Activated CD8-positive, alpha-beta memory T cell treated with anti-CD3 and anti-CD28 coated beads, Interleukin-2, amount 50 U/mL, for 4 hours (primary cell): ENCODE measurements at places on chromosomes 2 and 18.

DNA sequence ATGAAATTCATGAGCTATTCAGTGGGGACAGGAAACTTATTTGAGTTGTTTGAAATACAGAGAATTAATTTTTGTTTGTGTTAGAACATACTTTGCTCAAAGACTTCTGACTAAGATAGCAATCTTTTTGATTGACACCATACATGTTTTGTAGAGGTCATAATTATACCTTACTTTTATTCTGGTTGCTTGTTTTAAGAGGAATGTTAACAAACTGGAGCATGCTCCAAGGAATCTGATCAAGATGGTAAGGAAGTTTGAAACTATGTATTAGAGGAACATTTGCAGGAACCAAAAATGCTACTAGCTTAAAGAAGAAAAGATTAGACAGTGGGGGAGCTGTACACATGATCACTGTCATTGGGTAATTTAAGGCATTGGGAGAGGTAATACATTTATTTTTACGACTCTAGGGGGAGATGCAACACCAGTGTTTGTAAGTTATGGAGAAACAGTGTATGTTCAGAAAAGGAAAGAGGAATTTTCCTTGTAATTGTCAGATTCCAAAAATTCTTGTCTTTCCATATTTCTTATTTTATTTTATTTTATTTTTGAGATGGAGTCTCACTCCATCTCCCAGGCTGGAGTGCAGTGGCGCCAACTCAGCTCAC is 8.0 kb downstream of the AGFG1 start:
- no peak for DNase-seq

DNA sequence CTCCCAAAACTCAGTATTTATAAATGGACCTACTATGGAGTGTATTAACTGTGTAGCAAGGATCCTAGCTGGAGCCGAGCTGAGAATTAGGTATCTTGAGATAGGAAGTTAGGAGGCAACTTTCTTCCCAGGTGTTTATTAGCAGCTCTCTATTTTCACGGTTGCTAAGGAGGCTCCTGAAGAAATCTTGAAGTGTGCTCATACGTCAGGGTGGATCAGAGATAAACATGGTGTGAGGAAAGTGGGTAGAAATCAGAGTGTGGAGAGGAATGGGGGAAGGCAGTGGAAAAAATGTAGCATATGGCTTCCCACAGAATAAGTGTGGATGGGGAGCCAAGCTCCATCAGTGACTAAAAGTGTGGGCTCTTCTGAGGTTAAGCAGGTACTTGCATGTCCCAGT is 104.3 kb downstream of the ABCA12 start:
- DNase-seq: no peak

- no peak for DNase-seq
These were observed 1159.6 kb upstream of the CHAC2 start for GRCh38 chr2:52608030-52608429.

- peak; percentile 67 for DNase-seq
These were observed 2.8 kb upstream of the CTDSP1 start for GRCh38 chr2:218396688-218397462.

DNA sequence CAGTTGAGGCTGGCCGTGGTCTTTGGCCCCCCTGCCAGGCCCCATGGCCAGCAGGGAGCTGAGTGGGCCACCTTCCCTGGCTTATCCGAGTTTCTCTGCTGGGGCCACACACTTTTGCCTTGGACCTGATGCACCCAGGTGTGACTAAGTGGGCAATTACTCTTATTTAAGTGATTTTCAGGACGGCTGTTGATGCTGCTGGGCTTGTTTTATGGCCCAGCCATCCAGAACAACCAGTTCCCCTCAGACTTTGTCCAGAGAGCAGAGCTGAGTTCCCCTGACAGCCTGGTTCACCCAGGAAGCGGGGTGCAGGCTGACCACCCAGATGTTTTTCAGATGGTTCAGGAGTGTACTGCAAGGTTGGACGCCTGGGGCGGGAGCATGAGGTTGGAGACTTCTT is 68.8 kb downstream of the GLI2 start:
- no peak for DNase-seq

DNA sequence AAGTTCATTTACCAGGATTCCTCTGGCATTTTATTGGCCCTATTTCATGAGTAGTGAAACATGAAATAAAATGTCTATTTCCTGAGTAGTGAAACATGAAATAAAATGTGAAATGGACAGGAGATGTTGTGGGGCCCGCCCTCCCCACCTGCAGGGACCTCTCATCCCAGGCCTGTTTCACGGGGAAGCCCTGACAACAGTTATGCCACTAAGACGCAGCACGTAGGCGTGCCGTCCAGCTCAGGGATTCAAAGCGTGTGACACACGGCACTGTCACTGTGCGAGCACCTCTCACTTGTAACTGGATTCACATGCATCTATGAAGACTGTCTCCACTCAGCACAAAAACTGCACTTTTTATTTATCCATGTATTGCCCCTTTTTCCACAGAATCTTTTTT is 83.4 kb upstream of the SNTG2 start:
- no peak for DNase-seq

DNA sequence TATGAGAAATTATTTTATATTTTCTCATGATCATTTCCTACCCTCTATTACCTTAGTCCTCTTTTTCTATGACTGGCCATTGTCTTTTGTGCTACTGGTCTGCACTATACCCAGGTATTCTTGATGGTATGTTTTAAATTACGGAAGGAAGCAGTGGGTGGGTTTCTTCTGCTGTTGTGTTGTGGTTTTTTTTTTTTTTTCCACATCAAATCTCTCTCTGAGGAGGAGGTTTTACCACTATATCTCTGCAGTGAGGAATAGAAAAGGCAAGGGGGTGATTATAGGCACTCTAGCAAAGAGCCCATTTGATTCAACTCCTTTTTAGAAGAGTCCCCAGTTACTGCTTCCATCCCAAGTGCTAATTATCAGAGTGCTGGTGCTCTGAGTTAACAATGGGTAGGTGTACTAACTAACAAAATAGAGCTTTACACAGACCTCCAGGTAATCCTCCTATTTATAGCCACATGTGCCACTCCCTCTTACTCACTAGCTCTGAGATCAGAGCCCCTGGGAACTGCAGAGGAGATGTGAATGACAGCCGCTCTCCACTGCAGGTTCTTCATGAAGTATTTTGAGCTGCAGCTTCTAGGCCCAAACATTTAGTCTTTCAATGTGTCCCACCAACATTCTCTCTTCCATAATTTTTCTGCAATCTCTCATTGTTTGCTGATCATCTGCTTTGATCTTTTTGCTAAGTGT is 301.6 kb upstream of the GULP1 start:
- DNase-seq: no peak

- DNase-seq: no peak
These were observed 31.3 kb downstream of the ANXA4 start for GRCh38 chr2:69773206-69773605.

- no peak for DNase-seq
These were observed 458.7 kb upstream of the HNRNPA3 start for GRCh38 chr2:176753752-176754474.

DNA sequence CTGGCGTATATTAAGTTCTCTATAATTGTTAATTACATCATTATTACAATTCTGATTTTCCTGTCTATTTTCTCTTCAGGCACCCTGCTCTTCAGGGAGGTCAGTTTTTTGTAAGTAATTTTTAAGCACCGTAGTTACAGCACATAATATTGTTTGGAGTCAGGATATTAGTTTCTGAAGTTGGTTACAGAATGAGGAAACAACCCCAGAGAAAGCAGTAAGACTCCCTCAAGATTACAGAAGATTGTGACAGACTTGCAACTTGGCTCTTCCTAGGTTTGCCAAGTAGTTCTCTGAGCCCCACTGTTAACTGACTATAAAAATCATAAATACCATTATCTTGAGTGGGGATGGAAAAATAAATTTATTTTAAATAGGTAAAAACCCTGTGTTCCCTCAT is 921 bp downstream of the RPE start:
- DNase-seq: no peak

DNA sequence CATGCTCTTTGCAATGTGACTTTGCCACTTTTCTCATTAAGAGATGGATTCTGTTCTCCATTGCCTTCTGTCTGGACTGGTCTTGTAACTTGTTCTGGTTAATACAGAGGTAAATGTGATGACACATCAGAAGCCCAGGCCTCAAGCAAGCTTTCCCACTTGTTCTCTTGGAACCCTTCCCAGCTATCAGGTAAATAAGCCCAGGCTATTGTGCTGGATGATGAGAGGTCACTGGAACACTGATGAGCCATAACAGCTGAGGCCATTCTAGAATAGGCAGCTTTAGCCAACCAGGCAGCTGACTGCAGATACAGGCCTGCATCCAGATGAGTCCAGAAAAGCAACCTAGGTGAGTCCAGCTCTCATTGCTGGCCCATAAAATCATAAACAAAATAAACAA is 1007.0 kb upstream of the ACVR2A start:
- DNase-seq: no peak

- no peak for DNase-seq
These were observed 142.4 kb downstream of the MREG start for GRCh38 chr2:215870986-215871385.

GRCh38 chr18:31596081-31596872 is 4.6 kb downstream of the TTR start:
- no peak for DNase-seq

DNA sequence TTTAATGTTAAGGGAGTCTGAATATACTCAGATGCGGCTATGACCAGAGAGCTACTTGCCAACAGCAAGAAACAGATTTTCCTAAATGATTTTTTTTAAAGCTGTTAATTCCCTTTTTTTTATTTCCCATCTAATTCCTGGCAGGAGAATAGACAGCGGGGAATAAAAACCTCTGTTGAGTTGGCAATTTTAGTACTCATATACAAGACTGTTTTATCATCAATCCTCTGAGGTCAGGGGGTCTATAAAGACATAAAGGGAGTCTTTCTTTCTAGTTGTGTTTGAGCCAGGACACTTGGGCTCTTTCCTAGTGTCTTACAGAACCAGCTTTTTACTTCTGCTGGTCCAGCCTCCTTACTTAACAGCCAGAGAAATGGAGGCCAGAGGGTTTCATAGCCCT is 29.4 kb downstream of the MAIP1 start:
- no peak for DNase-seq

- DNase-seq: no peak
These were observed 107.6 kb downstream of the NRP2 start for GRCh38 chr2:205789906-205790305.

DNA sequence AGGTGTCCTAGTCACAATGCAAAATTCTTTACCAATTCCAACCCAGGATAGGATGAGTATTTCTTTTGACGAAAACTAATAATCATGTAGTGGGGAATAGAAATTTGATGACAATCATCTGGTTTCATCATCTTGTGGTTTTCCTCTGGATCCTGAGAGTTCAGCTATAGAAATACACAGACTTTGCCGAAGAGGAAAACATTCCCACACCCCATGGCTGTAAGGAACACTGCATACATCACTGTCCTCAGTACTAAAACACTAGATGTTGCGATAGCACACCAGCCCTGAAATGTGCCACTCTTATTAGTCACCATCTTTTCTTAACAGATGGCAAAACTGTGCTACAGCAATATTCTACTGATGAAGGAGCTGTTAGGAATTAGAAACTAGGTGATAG is 29.4 kb downstream of the CERKL start:
- no peak for DNase-seq

DNA sequence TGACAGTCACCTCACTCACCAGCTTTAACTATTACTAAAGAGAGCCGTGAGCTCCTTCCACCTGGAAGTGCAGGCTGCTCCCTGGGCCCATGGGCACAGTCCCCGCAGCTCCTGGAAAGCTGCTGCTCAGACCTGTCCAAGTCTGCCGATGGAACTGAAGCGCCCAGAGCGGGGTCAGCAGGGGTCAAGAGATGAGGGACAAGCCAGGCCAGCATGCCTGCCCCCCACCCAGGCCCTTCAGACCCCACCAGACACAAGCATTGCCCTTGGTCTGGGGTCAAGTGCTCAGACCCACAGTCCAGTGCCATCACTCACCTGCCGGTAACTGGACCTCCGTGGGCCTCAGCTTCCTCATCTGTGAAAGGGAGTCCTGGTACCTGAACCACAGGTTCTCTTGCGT is 59.9 kb downstream of the BIN1 start:
- DNase-seq: no peak

DNA sequence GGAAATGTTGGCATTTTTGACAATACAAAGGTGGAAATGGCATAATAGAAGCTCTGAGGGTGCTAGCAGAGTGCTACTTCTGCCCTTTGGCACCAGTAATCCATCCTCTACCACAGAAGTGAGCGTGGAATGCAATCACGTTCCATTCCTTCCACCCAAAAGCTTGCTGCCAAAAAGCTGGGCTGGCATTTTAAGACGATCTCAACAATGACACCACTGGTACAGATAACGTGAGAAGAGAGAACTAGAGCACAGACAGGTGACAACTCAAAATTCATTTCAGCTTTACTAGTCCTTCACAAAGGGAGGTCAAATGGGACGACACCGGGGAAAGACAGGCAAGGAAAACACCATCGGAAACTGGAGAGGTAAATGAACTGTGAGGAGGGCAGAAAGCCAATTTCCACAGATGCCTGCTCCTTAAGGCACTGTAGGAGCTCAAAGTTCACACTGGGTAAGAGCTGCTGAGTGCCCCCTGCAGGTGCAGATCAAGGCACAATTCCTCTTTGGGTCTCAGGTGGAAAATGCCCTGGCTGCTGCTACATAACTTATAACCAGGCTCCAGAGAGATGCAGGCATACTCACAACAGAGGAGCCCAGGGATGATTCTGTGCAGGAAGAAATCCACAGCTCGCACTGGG is 50.7 kb upstream of the RNU4ATAC start:
- no peak for DNase-seq

- no peak for DNase-seq
These were observed 60.0 kb downstream of the RNF144A start for GRCh38 chr2:6977113-6977741.

DNA sequence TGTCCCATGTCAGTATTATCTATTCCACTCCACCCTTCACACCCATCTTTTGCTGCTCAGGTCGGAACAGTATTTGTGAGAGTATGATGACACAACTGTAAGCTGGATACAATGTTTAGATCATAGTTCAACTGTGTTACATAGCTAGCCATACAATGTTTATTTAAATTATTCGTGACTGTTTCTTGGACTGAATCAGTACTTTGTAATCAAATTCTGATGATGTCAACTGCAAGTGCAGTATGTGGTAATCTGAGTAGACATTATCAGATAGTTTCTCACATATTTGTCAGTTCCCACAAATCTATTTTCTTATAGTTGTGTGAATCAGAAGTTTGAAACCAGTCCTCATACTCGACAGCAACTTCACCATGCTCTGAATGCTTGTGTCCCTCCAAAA is 177.6 kb downstream of the ZNF407 start:
- no peak for DNase-seq

- DNase-seq: peak; percentile 50
These were observed 31.3 kb downstream of the DGKD start for GRCh38 chr2:233385489-233386044.

- DNase-seq: no peak
These were observed 1208.4 kb downstream of the DPP10 start for GRCh38 chr2:115650827-115651226.

GRCh38 chr2:173602153-173602795 is 247.6 kb downstream of the CDCA7 start:
- no peak for DNase-seq

- DNase-seq: no peak
These were observed 44.3 kb downstream of the MALT1 start for GRCh38 chr18:58715540-58715939.

DNA sequence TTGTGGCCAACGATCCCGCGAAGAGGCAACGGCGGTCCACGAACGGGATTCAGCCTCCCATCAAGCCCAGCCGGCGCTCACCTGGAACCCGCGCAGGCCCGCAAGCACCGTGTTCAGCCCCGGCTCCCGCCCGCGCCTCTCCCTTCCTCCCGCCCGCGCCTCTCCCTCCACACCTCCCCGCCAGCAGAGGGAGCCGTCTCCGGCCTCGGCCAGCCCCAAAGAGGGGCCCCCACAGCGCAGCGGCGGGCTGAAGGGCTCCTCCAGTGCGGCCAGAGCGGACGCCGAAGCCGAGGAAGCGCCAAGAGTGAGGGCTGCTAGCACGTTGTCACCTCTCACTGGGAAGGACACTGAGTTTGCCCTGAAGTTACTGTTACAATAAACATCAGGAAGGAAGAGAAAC is 55.3 kb upstream of the LAPTM4A start:
- peak; percentile 36 for DNase-seq
